ENCODE measurements at places on chromosomes 11 and 22.

DNA sequence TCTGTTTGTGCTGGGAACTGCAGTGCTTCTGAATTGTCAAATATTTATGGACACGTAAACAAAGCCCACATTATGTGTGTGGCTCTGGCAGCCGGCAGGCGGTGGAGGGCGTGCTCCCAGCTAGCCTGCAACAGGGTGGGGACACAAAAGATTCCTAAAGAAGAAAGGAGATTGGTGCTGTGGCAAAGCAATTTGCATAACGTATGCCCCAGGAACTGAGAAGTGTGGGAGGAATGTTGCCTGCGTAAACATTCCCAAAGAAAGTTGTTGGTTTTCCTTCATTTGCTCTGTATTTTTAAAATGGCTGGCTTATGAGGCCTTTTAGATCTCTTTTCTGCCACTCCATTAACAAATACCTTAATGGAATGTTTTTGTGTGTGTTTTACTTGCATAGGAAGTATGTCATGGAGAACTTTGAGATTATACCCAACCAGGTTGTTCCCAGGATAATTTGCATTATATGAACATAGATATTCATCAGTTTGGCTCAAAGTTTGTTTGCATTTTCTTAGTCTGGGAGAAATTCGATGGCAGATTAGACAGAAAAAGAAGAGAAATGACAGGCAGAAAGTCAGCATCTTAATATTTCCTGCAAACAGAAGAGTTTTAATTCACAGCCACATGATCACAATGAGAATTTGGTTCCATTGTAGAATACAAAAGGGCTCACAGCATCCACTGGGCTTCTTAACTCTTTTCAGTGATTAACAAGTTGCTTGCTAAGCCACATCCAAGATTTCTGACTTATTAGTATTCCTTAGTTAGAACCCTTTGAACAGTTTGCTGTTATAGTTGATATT is 41.8 kb upstream of the DLAT start:
- no peak for DNase-seq

DNA sequence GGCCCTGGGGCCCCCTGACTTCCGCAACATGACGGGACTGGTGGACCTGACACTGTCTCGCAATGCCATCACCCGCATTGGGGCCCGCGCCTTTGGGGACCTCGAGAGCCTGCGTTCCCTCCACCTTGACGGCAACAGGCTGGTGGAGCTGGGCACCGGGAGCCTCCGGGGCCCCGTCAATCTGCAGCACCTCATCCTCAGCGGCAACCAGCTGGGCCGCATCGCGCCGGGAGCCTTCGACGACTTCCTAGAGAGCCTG is 992 bp downstream of the LRFN4 start:
- DNase-seq, result no peak

- no peak for DNase-seq
These were observed 28.1 kb downstream of the POLD3 start for GRCh38 chr11:74620531-74620930.

- DNase-seq, result no peak
These were observed 14.0 kb upstream of the TUB start for GRCh38 chr11:8066911-8067455.

GRCh38 chr11:133230431-133230830 is 301.9 kb downstream of the OPCML start:
- no peak for DNase-seq

DNA sequence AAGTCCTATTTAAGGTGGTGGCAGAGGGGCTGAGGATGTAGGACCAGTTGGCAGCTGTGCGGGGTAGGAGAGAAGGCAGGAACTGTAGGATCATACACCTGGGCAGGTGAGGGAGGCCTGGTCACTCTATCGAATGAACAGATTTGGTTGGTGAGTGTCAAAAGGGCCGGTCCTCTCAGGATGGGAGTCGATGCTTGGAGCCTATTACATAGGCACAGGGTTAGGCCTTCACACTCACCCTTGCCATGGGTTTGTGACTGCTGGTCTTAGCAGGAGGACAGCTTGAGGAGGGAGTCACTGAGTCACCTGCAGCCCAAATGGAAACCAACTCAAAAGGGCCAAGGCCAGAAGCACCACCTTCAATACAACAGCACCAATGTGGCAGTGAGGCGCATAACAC is 80.2 kb upstream of the NARS2 start:
- DNase-seq, result no peak

DNA sequence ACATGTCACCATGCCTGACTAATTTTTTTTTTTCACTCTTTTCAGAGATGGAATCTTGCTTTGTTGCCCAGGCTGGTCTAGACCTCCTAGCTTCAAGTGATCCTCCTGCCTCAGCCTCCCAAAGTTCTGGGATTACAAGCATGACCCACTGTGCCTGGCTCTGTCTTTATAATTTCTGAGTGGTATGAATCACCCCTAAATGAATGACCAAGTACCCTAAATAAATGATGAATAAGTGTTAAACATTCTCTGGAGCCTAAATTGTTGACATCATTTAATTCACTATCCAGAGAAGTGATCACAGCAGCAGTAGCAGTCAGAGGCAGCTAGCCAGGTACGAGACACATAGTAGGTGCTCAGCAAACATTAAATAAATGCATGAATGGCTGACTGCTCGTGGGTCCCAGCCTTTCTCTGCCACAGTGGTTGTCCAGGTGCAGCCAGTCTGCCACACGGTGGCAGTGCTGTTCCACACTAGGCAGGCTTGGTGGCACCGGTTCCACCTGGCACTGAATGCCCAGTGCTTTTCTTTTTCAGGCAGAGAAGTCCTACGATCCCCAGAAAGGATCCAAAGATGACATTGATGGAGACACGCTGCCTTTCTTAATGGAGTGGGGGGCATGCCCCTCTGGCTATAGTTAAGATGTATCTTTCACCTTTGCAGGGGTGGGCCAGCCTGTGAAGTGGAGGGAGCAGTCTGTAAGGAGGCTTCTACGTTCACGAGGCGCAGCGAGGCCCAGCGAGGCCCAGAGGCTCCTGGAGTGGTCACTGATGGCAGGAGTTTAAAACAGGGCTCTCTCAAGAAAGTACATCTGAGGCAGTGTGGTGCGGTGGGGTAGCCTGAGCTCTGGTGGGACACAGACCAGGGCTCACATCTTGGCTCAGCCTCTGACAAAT is 8.7 kb upstream of the TTC12 start:
- DNase-seq, result peak; percentile 37

Measured in KBM-7 (cell line).